ENCODE measurements at places on chromosomes 5 and 9.

- no peak for DNase-seq
These were observed 491.9 kb downstream of the CDH18 start for GRCh38 chr5:19496056-19496455.

DNA sequence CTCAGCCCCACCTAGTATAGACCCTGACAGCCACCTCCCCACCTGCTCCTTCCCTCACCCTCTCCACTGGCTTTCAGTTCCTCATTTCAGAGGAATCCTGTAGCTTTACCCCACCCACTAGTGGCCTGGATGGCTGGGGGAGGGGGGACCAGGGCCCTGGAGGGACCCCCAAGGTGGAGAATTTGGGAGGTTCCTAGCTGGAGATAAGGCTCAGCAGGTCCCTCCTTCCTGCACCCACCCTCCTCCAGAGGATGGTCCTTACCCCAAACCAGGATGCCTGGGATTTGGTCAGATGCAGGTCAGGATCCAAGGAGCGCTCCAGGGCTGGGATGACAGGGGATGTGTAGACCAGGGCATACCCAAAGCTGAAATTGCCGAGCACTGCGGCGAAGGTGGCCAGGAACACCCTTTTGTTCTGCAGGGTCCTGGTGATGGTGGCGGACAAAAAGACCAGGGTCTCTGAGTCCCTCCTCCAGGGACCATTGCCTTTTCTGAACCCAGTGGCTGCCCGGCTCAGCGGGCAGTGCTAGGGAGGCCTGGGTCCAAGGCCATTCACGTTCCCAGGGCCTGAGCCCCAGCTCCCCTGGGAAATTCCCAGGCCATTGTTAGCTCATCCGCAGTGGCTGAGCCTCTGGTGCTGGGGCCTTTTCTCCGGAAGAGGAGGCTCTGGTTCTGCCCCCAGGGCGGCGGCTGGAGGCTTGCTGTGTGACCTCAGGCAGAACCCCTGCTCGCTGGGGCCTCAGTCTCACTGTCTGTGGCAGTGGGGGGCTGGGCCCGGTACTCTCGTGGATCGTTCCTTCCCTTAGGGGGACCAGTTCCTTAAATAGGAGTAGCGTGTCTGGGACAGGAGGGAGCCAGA, 678 bp downstream of the SLC2A6 start:
- no peak for DNase-seq

DNA sequence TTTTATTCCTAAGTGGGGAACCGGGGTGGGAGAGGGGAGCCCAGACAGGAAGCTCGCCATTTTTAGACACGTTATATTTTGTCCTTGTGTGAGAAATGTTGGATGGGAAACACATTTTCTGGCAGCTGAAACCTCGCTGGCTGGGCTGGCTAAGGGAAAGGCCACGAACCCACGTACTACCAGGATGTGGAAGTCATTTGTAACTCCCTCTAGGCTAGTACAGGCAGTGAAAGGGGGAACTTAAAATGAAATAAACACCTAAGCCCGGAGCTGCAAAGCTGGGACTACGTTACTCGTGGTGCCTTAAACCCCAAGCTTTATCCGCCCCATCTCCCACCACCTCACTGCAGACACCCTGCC, 42.5 kb downstream of the TMEM174 start:
- DNase-seq, result no peak

DNA sequence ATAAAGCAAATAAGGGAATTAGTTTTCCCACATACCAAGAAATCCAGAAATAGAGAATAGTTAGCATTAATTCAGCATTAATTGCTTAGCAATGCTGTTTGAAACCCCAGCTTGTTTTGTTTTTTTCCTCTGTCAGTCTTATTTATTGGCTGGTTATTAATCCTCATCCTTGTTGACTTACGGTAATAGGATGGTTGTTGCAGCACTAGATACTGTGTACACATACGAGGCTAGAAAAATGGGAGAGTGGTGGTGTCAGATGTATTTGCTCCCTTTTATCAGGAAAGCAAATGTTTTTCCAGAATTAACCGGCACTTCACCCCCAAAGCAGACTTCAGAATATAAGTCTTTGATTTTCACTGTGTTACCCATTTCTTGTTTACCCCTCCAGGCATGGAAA, 60.4 kb downstream of the ERBIN start:
- no peak for DNase-seq

DNA sequence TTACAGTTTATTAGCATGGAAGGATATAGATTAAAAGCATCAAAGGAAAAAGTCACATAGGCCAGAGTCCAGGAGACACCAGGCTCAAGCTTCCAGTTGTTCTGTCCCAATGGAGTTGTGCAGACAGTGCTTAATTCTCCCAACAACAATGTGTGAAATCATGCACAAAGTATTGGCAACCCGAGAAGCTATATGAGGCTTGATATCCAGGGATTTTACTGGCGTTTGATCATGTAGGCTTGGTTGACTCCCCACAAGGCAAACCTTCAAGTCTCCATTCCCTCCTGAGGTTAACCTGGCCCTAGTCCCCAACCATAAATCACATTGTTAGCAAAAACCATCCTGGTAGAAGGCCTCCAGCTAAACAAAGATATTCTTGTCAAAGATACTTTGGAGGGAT, 141.5 kb downstream of the ADAMTS19 start:
- DNase-seq, result no peak

- no peak for DNase-seq
These were observed 3.9 kb downstream of the QRFP start for GRCh38 chr9:130892477-130893304.

DNA sequence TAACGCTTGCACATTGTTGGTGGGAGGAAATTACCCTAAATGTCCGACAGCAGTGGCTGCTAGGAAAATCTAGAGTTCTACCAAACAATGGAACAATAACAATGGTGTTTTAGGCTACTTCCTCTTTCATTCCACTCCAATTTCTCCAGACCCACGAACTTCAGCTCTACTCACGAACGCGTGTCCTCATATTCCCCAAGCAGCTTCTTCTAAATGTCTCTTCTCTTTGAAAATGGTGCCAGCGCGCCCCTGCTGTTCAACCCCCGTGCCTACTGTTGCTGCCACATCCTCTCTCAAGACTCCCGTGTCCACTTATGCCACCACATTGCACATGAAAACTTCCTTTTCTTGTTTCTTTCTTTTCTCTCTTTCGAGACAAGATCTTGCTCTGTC, 25.6 kb downstream of the OR2V2 start:
- DNase-seq, result no peak

DNA sequence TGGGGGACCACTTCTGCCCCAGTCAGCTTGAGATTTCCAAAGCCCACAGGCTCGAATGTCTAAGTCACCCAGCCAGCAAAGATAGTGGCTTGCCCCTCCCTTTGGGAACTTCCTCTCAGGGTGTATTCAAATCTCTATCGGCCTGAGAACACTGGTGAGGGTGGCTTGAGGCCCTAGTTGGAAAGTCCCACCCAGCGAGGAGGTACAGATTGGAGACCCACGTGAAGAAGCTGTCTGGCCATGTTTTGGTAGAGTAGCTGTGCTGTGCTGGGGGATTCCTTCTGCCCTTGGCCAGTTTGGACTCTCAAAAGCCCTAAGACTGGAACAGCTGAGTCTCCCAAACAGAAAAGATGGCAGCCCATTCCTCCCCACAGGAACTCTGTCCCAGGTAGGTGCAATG, 172.7 kb upstream of the RIOK2 start:
- DNase-seq, result no peak

DNA sequence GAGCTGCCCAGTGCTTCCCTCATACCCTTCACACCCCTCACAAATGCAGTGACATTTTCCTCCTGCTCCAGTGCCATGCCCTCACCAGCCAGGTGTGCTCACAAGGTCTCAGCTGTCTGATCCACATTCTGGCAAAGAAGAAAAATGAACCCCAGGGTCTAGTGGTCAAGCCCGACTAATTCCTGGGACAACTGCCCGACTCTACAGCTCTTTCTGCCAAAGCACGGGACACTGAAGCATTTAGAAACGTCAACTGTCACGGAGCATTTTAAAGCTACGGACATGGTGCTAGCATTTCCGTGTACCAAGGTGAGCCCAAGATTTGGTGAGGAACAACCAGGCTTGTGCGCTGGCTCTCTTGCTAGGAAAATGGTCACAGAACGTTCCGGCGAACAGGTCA, 56.8 kb upstream of the PHYKPL start:
- no peak for DNase-seq

- no peak for DNase-seq
These were observed 26.6 kb upstream of the PIP5K1B start for GRCh38 chr9:68678430-68678829.

- no peak for DNase-seq
These were observed 107.6 kb downstream of the ADRB2 start for GRCh38 chr5:148933903-148934432.

GRCh38 chr5:40477856-40478546, 201.7 kb upstream of the PTGER4 start:
- DNase-seq, result no peak

GRCh38 chr5:148831590-148832565, 5.5 kb downstream of the ADRB2 start:
- no peak for DNase-seq

DNA sequence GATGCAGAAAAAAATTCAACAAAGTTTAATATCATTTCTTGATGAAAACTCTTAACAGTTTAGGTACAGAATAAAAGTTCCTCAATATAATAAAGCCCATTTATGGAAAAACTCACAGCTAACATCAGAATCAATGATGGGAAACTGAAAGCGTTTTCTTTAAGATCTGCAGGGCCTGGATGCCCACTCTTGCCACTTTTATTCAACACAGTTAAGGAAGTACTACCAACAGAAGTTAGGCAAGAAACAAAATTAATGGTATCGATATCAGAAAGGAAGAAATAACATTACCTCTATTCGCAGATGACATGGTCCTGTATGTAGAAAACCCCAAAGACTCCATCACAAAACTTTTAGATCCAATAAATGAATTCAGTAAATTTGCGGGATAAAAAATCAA, 542.4 kb upstream of the RGMB start:
- no peak for DNase-seq

DNA sequence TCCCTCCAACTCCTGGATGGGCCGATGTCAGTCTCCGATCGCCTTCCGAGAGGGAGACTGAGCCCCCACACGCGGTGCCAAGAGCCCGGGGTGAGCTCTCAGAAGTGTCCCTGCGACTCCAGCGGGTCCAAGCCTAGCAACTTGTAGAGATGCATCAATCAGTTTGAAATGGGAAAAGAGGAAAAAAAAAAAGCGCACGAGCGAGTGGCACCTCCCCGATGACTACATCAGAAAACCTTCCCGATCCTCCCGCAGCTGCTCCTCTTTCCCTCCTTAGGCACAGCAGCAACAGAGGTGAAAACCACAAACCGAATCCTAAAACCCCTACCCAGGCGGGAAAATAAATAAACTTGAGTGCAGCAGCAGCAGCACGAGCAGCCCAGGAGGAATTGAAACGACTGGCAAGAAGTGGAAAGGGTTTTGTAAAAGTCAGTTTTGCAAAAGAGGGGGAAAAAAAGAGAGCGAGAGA, 1.0 kb upstream of the EFNA5 start:
- no peak for DNase-seq

- no peak for DNase-seq
These were observed 14.4 kb downstream of the TXN start for GRCh38 chr9:110241858-110242321.

GRCh38 chr9:121350993-121351561, 19.0 kb downstream of the STOM start:
- DNase-seq, result no peak

DNA sequence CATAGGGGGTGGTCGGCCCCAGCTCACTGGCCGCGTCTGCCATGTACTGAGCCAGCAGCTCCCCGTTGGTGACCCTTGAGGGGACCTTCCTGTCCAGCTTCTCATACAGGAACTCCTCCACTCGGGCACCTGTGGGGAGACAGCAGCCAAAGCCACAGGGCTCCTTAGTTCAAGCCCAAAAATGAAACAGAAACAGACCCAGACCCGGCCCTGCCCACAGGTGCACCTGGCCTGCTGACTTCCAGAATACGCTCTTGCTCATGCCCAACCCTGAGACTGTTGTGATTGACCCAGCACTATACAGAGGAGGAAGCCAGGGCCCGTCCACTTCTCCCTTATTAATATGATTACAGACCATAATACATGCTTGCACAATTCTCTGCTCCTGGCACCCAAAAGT, 7.0 kb downstream of the SH3GLB2 start:
- DNase-seq, result no peak

GRCh38 chr9:21919377-21920362, 74.5 kb downstream of the CDKN2A start:
- DNase-seq, result no peak

GRCh38 chr5:168327019-168327421, 35.6 kb downstream of the WWC1 start:
- no peak for DNase-seq

DNA sequence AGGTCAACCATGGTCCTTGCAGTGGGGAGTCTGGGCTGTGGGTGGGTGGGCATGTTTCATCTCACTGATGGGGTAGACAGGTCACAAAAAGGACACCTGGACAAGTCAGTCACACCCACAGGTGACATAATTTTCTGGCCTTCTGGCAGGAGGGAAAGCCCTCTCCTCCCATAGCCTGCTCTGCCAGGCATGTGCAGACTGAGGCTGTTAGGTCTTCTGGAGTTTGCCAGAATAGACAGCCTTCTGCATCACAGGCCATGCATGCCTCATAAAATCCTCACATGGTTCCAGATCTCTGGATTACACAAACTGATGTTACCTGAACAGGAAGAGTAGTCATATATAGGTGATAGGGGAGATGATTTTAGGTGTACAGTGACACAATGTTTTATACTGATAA, 49.1 kb downstream of the ARHGAP26 start:
- no peak for DNase-seq

- DNase-seq, result no peak
These were observed 176.0 kb downstream of the MED10 start for GRCh38 chr5:6202149-6202967.

GRCh38 chr9:80158131-80158530, 586.4 kb downstream of the TLE4 start:
- no peak for DNase-seq

DNA sequence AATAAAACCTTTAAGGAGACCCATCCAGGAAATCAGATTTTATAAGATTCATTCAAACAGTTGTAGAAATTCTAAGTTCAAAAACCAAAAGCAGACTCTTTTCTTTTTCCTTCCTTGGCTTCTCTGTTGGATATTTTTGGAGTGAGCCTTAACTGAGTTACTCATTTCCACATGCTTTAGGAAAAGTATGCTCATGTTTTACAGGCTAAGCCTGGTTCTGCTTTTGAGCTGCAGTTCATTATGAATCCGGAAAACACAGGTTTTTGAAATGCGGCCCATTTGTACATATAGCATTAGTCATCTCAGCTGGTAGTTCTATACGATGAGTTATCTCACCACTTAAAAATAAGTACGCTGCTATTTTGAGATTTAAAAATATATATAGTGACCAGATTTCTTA, 156.6 kb upstream of the DMRT1 start:
- no peak for DNase-seq

DNA sequence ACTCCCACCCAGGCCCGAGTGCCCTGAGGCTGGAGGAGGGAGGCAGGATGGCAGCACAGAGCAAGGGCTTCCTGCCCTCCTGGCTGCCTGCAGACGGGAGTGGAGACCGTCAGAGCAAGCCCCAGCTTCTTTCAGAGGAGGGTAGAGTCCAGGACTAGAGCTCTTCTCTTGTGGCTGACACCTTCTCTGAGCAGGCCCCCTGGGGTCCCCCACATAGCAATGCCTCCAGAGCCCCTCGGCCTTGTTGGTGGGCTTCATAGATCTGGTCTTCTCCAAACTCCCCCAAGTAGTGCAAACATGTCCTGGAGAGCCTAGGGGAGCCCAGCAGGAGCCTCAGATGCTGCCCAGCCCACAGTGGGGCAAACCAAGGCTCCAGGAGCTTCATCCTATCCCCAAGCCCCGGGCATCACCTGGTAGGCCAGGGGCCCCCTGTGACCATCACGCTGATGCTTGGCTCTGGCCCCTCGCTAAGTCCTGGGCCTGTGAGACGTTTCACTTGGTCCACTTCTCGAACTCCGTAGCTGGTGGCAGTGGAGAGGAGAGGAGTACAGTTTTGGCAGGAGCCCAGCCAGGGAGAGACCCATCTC, 2.0 kb downstream of the MZB1 start:
- DNase-seq, result no peak

Data from stimulated activated CD4-positive, alpha-beta T cell treated with anti-CD3 and anti-CD28 coated beads, Interleukin-4, amount 100 ng/mL, for 48 hours (primary cell).